ENCODE measurements at places on chromosomes 3 and 15.

GRCh38 chr15:37075777-37076176 lies 24.6 kb downstream of the MEIS2 start:
- DNase-seq, result no peak

DNA sequence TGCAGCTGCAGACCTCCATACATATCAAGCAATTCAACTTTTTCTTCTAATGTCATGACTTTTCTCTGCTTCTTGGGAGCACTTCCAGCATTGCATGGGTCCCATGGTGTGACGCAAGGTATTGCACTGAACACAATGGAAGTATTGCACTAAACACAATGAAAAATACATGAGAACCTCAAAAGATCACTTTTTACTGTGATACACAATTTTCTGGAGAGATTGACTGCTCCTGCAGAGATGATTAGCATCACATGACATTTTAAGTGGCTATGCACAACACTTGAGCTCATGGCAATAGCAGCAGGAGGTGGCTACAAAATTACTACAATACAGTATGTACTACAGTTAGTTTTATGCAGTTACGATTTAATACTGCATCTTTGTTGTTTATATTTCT lies 113.5 kb upstream of the BHLHE40 start:
- peak; percentile 42 for DNase-seq

GRCh38 chr3:5092018-5092417 lies 30.1 kb upstream of the ARL8B start:
- no peak for DNase-seq

DNA sequence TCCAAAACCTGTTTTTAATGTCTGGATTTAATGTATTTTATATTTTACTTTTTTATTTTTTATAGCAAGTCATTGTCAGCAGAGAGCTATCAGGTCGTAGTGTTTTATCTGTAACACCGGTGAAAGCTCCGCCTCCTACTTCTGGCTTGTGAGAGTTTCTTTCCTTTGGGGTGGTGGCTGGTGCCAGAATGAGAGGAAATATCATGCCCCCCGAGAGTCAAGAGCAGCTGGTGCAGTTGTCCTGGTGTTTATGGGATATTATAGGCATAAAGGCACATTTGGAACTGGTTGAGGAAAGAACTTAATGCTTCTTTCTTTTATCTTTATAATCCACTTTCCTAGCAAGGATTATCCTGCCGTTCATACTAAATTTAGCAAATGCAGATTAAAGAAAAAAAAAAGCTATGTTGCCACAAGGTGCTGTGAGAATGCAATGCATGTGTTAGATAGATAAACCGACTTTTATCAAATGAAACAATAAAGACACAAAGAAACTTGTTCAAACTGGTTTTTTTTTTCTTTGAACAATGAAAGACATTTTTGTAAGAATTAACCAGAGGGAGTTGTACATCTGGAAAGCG lies 260.1 kb upstream of the PLSCR5 start:
- no peak for DNase-seq

DNA sequence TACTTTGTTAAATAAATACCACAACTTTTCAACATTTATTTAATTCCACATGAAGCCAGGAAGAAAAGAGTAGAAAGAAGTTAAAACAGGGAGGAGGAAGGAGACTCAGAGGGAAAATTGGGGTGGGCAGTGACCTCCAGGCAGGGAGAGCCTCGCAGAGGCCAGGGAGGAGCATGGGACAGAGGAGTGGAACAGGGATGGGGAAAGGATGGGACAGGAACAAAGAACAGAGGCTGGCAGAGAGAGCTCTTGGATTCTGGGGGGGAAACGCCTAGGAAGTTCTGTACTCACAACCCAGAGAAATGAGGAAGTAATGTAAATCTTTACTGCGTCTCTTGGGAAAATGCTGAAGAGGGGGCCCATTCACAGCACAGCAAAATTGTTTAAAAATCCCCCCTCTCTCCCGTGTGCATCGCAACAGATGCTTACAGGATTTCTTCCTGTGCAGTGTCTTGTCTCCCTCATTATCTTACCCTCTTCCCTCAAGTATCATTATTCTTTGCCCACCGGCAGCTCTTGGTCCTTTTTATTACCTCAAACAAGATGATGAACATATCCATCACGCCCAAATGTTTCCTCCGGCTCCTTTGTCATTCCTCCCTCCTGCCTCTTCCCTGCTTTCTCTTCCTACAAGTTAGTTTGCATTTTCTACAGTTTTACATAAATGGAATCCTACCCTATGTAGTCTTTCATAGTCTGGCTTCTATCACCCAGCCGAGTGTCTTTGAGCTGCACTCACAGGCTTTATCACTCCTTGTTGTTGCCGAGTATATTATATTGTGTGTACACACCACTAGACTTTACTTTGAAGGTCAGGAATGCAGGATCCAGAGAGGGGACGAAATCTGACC lies 65.5 kb downstream of the ARHGAP31 start:
- DNase-seq, result no peak

- no peak for DNase-seq
Observed at GRCh38 chr3:134644731-134645514, 5.9 kb downstream of the KY start.

DNA sequence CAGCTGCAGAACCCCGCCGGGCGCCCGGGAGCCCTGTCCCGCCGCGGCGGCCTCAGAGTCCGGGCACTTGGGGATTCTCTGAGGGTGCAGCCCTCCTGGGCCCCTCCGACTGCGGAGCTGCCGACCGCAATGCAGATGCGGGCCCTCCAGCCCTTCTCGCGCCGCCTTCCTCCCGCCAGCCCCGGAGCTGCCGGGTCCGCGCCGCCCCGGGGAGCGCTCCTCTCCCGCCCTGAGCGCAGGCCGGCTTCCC lies 320 bp upstream of the ACAN start:
- DNase-seq, result no peak

DNA sequence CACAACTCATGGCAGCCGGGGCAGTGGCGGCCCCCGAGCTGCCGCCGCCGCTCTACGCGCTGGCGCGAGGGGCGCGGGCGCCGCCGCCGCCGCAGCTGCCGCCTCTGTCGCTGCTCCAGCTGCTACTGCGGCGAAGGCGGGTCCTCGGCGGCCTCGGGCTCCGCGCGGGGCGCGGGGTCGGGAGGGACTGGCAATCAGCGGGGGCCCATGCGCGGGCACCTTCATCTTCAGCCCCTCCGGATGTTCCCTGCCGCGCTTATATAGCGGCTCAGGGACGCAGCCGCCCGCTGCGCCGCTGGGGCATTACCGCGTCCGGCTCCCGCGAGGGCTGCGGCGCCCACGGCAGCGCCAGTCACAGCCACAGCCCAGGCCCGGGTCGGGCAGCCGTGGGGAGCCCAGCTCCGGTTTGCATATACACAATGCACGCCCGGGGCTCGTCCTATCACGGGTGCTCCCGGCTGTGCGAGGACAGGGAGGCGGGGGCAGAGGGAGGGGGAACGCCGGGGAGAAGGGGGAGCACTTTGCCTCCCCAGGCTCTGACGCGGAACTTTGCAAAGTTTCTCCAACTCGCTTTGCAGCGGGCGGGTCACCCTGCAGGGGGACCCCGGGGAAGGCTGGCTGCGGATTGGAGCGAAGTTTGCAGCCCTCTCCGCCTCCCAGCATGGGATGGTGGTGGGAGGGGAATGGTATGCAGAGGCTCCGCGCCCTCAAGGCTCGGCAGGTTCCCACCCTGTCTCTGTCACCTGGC lies at the start of gene VGLL3:
TSS of gene VGLL3 (minus strand) at position 416 of the 748 bp plus-strand sequence. CDS start at position 10, 406 bp downstream.
- DNase-seq, result no peak

DNA sequence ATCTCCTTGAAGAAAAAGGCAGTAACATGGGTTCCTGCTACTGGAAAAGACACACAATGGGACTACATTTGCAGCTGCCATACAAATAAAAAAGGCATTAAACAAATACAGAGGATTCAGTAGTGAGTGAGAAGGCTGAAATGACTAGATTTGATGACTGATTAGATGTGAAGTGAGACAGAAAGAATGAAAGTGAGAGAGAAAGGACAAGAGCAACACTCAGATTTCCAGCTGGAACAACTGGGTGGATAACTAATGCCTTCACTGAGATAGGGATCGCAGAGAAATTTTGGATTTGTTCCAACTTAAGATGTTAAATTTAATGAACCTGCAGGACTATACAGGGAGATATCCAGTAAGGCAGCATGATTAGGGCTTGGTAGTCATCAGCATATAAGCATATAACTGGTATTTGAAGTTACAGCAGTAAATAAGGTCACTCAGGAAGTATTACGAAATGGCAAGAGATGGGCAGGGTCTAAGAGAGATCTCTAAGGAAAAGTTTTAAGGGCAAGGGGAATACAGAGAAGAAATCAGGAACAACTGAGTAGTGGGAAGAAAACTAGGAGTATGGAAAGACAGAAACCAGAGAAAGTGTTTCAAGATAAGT lies 8.2 kb downstream of the OSBPL11 start:
- no peak for DNase-seq

All from NCI-H1092 treated with DMSO at 0.1 percent for 48 hours (cell line).